Stimulated activated CD8-positive, alpha-beta memory T cell treated with anti-CD3 and anti-CD28 coated beads, Interleukin-4, amount 100 ng/mL, for 1 hour (primary cell): ENCODE measurements at places on chromosomes 4 and X.

- DNase-seq: no peak
Observed at GRCh38 chr4:141132072-141132708, 1.1 kb downstream of the RNF150 start.

DNA sequence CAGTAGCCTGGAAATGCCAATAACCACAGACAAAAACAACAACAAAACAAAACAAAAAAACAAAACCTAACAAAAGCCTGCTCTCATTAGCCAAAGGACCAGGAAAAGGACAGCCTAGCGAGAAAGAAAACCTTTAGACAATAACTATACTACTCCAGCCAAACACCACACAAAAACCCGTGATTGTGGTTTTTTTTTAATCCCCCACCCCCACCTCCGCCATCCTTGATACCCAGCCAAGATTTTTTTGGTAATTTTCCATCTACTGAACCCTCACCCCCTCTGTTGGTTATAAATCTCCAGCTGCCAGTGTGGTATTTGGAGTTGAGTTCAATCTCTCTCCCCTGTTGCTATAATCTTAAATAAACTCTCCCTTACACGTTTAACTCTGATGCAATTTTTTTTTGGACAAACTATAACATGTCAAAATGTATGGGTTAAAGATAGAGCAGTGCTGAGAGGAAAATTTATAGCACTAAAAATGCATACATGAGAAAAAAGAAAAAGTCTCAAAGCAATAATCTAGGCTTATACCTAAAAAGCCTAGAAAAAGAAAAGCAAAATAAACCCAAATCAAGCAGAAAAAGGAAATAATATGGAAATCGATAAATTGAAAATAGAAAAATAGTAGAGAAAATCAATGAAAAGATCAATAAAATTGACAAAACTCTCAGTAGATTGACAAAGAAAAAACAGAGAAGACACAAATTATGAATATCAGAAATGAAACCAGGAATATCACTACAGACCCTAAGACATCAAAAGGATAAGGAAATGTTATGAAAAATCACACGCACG is 83.7 kb downstream of the NAT8L start:
- no peak for DNase-seq

GRCh38 chrX:155143959-155144548 is 72.2 kb upstream of the VBP1 start:
- DNase-seq: no peak

DNA sequence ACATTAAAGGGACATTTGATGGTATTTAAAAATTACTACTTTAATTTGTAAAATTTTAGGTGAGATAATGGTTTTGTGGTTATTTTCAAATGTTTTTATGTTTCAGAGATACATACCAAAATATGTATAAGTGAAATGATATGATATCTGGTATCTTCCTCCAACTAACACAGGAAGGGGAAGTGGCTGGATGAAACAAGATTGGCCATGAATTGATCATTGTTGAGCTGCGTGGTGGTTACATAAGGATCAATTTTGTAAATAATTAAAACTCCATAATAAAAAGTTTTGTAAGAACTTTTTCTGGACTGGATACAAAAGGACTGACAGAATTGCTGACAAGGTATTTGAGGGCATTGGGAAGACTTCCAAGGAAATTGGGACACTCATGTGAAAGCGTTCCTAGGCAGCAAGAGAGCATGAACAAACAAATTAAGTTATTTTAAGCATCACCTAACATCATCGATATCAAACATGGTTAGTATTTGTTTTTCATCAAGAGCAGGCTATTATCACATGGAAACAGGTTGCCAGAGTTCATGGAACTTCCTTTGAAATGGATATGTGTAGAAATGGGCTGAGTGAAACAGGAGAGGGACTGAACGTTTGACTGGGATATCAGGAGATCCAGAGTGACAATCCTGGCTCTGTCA is 4.4 kb upstream of the PGM2 start:
- DNase-seq: no peak

- no peak for DNase-seq
Observed at GRCh38 chrX:150761176-150761818, 68.1 kb downstream of the MTMR1 start.
